Stimulated activated CD8-positive, alpha-beta memory T cell treated with anti-CD3 and anti-CD28 coated beads, Interleukin-4, amount 100 ng/mL, for 24 hours (primary cell): ENCODE measurements at places on chromosomes 4 and X.
A peak's percentile ranks its signal among the peaks of the same experiment; 100 is the strongest.

DNA sequence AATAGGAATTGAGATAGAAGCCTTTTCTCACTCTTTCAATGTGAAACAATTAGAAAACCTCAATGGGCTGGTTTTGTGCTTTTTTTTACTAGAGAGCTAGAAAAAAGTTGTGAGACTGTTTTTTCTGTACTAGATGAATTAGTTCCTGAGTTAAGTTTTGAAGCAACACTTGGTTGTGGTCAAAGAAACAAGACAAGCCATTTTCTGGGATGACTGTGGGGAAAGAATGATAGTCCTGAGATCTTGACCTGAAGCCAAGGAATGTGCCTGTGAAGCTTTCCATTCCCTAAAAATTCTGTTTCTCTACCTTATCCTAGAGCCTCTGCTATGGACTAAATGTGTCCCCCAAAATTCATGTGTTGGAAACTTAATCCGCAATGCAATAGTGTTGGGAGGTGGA lies 157.8 kb upstream of the TLL1 start:
- no peak for DNase-seq

- DNase-seq: no peak
These were observed 91.8 kb downstream of the MAB21L2 start for GRCh38 chr4:150673793-150674192.

GRCh38 chr4:76696109-76696508 lies 201.8 kb downstream of the SOWAHB start:
- no peak for DNase-seq

GRCh38 chrX:36957425-36958328 lies 50.5 kb upstream of the FAM47C start:
- DNase-seq: no peak

DNA sequence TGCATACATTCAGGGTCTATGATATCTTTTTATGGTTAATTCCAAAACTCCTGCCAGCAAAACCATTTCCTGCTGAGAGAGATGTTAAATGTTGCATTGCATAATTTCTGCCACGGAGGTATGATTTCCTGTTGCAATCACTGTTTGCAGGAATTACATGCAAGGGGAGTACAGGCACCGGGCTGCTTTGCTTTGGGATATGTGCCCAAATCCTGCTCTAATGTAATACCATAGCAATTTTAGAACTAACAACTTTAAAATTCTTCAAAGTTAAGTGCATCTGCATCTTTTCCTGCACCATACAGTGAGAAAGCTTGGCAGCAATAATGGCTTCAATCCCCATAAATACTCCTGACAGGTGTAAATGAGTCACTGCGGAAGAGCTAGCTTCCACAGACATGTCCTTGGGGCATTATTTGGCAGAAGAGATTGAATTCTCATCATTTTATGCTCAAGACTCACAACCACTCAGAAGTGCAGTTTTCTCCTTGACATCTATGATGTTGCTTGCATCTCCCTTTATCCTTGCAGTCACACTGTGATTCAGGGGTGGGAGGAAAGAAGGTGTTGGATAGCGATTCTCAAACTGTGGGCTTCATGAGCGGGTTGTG lies 29.6 kb downstream of the TRIM2 start:
- DNase-seq: no peak

- no peak for DNase-seq
These were observed 188.2 kb downstream of the LDB2 start for GRCh38 chr4:16710198-16710597.

DNA sequence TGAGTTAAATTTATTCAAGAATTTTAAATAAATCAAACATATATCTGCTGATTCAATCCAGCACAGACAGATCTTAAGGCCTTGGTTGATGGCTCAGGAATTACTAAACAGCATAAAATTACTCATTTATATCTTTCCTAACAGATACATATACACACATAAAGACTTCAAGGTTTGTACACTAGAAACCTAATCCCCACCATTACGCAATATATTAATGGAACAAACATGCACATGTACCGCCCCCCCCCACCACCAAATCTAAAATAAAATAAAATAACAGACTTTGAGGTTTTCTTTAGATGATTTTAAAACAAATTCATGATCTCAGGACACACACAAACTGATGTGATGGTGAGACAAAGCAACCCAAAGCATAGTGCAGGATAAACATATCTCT lies 333.9 kb upstream of the DDX53 start:
- DNase-seq: no peak

DNA sequence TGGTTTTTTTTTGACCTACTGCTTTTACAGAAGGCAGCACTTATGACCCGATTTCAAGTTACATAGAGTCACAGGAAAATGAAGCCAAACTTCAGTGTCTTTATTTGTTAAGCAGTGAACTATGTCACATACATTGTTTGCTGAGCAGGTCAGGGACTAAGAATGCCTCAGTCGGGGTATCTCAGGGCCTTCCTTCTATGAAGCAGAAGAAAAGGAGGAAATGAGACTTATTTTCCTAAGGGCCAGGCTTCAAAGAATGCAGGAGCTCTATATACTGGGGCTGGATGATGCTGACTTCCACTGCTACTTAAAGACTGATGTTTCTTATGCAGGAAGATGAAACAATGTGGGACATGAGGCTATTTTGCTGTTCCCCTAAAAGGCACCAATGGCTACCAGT lies 558.4 kb upstream of the IGFBP7 start:
- DNase-seq: no peak

DNA sequence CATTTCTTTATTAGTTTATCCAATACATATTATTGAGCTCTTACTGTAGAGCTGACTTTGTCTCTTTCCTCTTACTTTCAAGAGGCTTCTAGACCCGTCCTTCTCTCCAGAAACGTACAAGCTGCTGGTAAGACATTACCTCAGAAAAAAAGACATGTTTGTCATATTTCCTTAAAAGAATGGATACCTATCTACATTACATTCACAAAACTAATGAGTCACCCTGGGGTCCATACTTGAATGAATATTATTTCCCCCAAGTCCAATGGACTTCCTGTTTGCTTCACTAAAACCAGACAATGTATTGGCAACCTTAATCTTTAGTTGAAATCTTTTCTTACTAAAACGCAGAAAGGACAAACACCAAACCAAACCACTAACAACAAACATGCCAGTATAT lies 176.5 kb upstream of the CLNK start:
- no peak for DNase-seq

- no peak for DNase-seq
These were observed 259.0 kb upstream of the TRPC5 start for GRCh38 chrX:112341598-112341997.

GRCh38 chr4:111678479-111678878 lies 466.8 kb upstream of the FAM241A start:
- DNase-seq: no peak

- no peak for DNase-seq
These were observed 104.9 kb downstream of the CEP44 start for GRCh38 chr4:174388461-174389145.

DNA sequence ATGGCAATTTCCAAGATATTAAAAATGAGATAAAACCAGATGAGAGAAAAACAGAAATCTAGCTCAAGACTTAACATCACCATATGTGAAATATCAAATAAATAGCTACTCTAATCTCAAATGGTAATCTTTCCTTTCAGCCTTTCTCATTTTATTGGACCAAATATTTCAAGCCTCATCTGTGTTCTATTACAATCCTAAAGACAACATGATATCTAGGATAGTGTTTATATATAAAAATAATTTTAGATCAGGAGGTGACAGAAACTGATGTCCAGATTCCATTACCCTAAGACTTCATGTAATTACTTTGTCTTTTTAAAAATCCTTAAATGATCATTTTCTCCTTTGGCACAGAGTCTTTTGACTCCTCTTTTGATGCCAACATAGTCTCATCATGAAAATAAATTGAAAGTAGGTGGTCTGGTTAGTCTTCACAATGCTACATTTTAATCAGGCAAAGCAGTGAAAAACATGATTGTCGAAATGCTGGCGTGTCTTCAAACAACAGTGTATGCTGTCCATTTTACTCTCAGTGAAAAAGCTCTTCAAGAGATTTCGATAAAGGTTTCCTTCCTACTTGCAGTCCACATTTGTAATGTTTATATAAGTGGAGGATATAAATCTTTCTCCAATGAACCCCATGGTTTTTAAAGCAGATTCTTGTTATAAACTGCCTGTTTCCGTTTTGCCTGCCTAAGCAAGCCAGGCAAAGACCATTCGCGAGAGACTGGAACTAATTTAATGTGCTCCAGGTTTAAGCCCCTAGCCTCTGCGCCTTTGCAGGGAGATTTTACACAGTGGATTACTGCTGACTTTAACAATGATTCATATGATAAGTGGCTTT lies 169.8 kb downstream of the SCFD2 start:
- no peak for DNase-seq

GRCh38 chr4:3372264-3372932 lies 69.4 kb upstream of the HGFAC start:
- DNase-seq: no peak

DNA sequence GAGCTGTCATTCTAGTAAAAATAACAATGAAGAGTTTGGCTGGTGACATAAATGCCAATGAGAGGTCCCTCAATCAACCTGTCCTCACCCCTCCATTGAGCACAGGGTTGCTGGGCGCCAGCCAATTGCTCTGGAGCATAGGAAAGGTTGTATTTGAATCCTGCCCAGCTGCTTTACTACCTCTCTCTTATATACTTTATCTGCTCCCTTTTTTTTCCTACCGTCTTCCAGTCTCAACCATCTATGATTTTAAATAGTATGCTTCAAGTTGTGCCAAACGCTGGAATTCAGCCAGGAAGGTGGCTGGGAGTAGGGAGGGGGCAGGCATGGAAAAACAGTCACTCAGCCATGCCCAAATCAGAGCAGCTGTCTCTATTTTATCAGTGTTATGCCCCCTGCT lies 153.8 kb downstream of the NR3C2 start:
- no peak for DNase-seq

DNA sequence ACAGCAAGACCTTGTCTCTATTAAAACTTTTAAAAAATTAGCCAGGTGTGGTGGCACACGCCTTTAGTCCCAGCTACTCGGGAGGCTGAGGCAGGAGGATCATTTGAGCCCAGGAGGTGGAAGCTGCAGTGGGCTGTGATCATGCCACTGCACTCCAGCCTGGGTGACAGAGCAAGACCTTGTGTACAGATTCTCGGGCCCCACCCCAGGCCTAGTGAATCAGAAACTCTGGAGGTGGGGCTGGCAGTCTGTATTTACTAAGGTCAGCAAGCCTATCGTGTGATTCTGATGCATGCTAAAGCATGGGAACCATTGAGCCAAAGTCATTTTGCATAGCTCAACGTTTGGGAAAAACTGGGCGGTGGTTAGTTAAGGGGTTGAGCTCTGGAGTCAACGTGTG lies 3.5 kb downstream of the S100G start:
- DNase-seq: no peak

GRCh38 chrX:68945603-68946228 lies 116.9 kb downstream of the EFNB1 start:
- DNase-seq: no peak

GRCh38 chrX:54439960-54440871 lies at the start of gene TSR2:
Gene TSR2, plus strand, starts transcription at chrX:54440404. Its CDS starts 18 bp downstream, at chrX:54440422.
- DNase-seq: peak; percentile 64

DNA sequence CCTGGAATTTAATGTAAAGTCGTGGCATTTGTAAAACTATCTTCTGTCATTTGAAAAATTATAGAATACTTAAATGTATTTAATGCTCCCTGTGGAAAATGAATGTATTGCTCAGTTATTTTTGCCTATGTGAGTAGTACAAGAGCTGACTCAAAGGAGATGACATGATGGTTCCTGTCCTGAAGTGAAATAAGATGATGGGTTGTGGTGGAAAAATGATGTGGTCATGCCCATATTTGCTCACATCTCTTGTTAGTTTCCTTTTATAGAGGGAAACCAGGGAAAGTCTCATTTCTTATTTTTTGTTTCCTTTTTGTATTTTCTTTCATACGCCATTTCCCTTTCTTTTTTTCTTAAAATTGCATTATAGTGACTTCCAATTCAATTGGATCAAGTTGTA lies 23.7 kb downstream of the PLS3 start:
- no peak for DNase-seq

DNA sequence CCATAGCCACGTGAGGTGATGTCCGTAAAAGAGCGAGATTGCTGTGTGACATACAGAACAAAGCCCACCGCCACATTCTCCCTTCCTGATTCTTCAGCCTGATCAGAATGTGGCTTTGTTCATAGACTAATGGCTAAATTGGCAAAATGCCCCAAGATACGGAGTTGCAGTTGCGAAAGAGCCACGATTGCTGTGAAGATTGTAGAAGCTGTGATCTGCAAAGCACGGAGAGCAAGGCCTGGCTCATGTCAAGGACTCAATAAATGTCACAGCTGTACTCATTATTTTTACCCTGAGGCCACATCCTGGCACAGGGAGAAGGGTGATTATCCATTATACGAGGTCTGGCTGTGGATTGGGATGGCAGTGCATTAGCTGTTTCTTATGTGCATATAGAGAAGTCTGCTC lies 34.2 kb downstream of the ARSD start:
- DNase-seq: no peak

DNA sequence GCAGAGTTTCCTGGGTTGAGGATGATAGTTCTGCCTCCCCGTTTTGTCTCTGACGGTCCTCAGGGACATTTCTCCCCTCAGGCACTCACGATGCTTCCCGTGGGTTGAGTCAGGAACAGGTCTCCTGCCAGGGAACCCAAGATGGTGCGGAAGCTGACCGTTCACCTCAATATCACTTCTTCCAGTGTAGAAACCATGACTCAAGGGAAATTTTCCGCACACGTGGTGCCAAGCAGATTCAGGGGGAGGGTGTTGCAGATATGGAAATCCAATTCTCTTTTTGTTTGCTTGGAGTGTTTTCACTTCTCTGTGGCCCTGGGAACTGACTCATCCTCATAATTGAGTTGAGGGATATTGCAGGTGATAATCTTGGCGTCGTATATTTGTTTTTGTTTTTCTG lies 46.7 kb downstream of the CXorf49B start:
- DNase-seq: no peak

DNA sequence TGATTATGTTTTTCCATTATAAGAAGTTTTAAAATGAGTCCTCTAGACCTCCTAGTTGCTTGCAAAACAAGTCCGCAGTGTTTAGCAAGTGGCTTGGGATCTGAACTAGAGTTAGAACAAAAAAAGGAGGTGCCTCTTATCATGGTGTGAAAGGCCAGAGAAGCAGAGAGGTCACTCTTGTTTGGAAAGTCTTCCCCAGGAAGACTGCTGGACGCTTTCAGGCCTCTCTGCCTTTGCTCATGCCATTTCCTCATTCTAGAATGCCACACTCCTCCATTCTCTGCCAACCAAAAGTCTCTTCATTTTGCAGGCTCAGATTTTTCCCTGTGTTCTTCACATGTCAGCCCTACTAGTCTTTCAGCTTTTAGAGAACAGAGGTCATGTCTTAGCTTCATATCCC lies 14.9 kb downstream of the PARM1 start:
- DNase-seq: no peak
